CD8-positive, alpha-beta memory T cell (primary cell): ENCODE measurements at places on chromosomes 3 and 15.

- DNase-seq: no peak
These were observed 494.0 kb upstream of the NR2F2 start for GRCh38 chr15:95836536-95836935.

- no peak for DNase-seq
These were observed 231.0 kb downstream of the ITPR1 start for GRCh38 chr3:4724051-4724629.

DNA sequence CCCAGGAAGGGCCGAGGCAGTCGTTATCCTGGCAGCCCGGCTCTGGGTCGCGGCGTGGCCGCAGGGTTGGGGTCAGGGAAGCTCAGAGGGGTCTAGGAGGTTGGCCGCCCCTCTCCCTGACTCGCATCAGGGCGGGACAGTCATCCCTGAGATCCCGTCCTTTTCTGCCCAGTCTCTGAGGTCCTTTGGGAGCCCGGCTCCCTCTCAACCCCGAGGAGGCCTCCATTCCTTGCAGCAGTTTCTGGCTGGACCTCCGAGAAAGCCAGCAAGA lies 495 bp downstream of the HYAL2 start:
- no peak for DNase-seq

DNA sequence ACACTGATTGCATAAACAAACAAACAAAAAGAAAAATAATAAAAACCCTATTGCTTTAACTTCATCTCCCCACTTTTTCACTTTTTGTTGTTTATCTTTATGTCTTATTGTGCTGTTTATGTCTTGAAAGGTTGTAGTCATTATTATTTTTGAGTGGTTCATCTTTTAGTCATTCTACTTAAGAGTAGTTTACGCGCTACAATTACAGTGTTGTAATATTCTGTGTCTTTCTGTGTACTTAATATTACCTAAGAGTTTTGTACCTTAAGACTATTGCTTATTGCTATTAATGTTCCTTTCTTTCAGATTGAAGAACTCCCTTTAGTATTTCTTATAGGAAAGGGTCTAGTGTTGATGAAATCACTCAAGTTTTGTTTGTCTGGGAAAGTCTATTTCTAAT lies 28.1 kb downstream of the TM4SF18 start:
- DNase-seq: no peak

DNA sequence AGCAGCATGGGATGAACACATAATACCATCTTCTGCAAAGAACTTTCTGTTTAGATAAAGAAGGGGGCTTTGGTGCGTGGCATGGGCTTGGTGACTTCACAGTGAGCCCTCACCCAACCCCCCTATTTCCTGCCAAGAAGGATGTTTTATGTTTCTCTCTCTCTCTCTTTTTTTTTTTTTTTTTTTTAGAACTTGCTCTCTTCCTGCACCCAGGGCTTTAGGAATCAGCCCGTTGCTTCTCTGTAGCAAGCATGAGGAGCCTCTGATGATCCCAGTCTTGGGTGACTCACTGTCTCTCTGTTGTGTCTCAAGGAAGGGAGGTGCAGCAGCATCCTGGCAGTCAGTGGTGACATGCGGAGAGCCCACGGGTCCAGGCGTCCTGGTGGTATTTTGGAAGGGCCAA lies 49.1 kb downstream of the CCK start:
- DNase-seq: no peak

DNA sequence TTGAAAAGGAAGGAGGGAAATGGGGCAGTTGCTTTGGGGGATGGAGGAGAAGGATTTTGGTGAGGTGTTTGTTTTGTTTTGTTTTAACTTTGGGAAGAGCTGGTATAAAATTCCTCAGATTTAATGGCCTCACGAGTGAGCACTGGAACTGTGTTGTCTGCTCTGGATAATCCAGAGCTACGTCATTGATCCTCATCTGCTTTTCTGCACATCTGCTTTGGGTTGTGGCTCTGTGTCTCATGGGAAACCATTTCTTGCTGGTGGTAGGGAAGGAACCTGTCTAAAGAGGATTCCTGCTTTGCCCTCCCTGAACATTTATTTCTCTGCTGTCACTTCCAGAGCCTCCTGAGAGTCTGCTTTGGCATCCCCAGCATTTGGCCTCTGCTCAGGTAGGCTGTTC lies 3.1 kb downstream of the SNRK start:
- DNase-seq: no peak

- peak; percentile 29 for DNase-seq
These were observed 25.4 kb downstream of the ISG20 start for GRCh38 chr15:88664151-88664778.

GRCh38 chr3:140128631-140129030 lies 193.6 kb downstream of the CLSTN2 start:
- no peak for DNase-seq

GRCh38 chr15:67521783-67522568 lies 1.0 kb downstream of the C15orf61 start:
- DNase-seq: no peak

GRCh38 chr15:69743091-69743490 lies 290.5 kb downstream of the RPLP1 start:
- DNase-seq: no peak

- no peak for DNase-seq
These were observed 819.0 kb upstream of the GRM7 start for GRCh38 chr3:6041894-6042293.

- DNase-seq: no peak
These were observed 1081.1 kb downstream of the NAALADL2 start for GRCh38 chr3:175940243-175940642.

DNA sequence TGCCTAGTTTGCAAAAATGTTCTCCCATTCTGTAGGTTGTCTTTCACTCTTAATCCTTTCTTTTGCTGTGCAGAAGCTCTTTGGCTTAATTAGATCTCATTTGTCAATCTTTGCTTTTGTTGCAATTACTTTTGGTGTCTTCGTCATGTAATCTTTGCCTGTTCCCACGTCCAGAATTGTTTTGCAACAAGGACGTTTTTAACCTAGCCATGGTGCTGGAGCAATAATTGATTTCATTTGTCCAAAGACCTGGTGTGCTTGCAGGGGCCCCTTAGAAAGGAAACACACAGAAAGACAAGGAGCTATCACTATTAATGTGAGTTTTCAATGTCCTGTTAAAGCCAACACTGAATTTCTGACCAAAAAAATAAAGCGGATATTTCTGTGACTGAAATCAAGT lies 89.1 kb upstream of the GALNT15 start:
- DNase-seq: no peak

DNA sequence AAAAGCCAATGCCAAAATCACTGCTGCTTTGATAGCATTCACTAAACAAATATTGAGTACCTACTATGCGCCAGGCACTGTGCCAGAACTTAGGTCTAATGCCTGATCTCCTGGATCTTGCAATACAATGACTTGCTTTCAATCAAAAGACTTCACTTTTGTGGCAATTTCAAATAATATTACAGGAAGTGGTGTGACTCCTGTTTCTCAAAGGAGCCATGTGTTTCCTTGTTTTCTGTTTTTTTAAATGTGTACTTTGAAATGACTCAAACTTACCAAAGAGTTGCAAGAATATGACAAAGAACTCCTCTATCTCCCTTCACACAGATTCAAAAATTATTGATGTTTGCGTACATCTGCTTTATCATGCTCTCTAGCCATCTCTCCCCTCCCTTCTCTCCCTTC lies 18.3 kb downstream of the OSBPL10 start:
- DNase-seq: no peak

DNA sequence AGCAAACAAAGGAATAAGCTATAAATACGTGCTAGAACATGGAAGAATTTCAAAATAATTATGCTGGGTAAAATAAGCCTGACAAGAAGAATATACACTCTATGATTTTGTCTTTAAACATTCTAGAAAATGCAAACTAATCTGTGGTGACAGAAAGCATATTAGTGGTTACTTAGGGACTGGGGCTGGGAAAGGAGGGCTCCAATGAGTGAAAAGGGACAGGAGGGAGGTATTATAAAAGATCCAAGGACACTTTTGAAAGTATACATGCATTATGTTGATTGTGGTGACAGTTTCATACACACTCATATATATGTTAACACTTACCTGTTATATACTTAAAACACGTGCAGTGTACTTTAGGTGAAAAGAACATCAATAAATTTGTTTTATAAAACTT lies 23.0 kb downstream of the MYH15 start:
- no peak for DNase-seq

GRCh38 chr3:194322678-194323211 lies 28.4 kb downstream of the CPN2 start:
- DNase-seq: no peak

DNA sequence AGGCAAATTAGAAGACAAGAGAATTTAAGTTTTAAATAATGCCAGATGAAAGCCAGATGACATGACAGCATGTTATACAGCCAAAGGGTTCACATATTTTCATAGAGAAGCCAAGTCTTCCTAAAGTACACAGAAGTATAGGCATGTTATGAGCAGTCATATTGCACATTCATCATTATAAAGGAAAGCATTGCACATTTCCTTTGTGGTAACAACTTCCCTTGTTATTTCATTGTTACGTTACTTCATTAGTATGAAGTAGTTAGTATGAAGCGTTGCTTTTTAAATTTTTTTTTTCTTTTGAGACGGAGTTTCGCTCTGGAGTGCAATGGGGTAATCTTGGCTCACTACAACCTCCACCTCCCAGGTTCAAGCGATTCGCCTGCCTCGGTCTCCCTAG lies 4.6 kb upstream of the ABCC5 start:
- DNase-seq: no peak

GRCh38 chr3:181888234-181888633 lies 176.5 kb downstream of the SOX2 start:
- no peak for DNase-seq

DNA sequence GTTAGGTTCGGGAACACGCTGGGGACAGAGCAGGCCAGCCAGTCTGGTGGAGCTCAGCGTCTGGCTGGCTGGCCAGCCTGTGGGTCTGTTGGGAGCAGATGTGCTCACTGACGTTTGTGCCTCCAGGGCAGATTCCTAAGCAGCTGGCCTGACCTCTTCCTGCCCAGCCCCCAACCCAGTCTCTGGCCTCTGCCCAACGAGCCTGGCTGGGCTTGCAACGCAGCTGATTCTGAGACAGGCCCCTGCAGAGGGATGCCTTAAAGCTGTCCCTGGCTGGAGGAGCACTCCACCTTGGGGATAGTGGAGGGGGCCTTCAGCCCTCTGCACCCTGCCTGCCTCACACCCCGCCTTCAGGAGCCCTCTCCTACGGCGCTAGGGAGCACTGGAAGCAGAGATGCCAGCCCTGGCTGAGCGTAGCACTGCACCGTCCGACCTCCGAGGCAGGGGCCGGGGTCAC lies 46.0 kb downstream of the KLF13 start:
- no peak for DNase-seq

DNA sequence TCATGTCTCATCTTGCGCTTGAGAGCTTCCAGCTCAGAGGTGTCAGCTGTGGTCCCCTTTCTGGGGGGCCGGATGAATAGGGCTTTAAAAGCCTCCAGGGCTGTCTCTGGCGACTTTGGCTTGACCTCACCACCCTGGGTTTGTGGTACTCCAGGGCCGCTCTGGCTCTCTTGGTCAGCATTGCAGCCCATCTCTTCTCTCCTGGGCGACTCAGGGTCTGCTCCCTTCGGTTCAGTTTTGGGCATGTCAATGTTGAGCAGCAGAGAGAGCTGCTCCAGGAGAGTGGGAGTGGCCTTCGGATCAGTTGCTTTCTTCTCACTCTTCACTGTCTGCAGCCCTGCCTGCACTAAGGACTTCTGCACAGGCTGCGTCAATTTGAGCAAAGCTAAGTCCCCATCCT lies 127.9 kb downstream of the FMN1 start:
- no peak for DNase-seq

GRCh38 chr3:132083583-132084279 lies 48.9 kb upstream of the CPNE4 start:
- no peak for DNase-seq

DNA sequence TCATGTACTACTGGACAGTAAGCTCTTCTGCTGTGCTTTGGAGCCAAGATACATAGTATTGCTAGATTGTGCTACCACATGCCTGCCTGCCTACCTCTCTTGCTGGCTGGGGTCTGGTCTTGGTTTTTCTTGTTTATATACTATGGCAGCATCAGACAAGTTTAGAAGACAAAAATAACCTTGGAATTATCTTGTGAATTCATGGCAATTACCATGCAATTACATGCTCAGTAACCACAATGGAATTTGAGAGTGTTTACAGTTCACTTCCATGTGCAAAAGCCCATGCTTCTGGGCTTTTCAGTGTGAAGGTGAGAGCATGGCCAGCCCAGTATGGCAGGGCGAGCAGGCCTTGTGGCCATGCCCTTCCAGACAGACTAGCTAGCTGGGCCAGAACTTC lies 48.0 kb upstream of the C15orf61 start:
- DNase-seq: no peak

GRCh38 chr15:86154705-86155104 lies 75.0 kb downstream of the AGBL1 start:
- DNase-seq: no peak

DNA sequence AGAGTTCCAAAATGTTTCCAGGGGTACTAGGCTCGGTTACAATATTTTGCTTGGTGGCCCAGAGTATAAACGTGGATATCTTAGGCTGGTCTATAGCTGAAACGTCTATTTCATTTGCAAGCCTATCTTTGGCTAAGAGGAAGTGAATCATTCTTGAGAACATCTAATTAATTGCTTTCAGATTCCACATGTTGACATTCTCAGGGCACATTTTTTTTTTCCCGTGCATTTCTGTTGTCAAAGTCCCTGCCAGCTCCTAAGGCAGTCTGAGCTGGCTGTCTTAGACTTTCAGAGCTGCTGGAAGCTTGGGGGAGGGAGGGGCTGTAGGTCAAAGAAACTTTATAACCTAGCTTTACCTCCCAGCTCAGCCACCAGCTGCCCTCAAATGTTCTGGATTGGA lies 23.2 kb upstream of the LAMP3 start:
- no peak for DNase-seq

DNA sequence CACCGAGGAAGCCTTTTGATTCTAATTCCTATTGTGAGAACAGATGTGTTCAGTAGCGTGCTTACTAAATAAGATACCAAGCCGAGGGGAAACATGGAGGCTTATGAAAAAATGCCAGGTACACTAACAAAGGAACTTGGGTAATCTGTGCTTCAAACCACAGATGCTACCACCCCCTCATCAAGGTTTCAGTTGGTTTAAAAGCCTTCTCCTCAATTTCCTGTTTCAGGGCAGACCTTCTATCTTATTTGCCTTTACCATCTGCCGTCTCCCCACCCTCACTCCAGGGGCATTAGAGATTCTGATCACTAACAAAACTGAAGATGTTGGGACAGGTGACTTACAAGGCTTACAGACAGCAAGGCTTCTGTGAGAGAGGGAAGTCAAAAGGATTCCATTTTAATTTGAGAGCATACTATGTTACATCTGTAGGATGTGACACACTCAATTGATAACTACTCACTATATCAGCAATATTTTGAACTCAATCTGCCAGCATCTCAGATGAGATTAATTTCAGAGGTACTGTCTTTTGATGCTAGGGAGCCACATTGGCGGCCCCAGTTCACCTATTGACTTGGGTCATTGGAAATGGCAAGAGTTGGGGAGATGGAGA lies 60.6 kb upstream of the PLCL2 start:
- no peak for DNase-seq

GRCh38 chr15:68366314-68366713 lies 65.6 kb downstream of the ITGA11 start:
- no peak for DNase-seq
